ENCODE measurements at places on chromosomes 6 and 20. TPM values are rescaled to one million over a fixed set of nuclear protein-coding genes. Genes with fewer than 3 reads are reported as not detected.
A peak's percentile ranks its signal among the peaks of the same experiment; 100 is the strongest.

The DDRGK1 gene
- total RNA-seq = 38.5 TPM

The C6orf15 gene
- not detected for total RNA-seq

The RPS6KA2 gene
- total RNA-seq = 80.9 TPM

DNA sequence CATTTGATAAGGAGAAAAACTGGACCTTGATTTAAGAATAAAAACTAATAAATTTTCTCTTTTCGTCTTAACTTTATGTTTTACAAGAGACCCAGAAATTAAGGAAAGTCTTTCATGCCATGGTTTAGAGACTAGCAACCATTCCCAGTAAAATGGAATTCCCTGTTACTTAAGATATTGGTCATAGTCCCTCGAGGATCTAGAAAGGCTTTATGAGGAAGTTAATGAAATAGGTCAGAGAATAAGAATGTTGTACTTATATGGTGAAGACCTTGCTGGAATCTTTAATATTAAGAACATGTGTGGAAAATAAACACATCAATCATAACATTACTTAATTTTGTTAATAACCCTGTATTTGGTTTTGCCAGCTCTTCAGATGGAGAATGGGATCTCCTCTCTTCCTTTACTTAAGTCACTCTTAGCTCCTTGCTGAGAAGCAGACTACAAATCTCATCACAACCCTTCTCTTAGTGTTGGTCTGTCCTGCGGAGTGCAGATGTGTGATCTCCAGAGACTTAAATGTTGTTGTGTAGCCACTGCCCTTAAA, 382.9 kb downstream of the QKI start:
- no peak for DNase-seq

GRCh38 chr6:31621320-31621939, 915 bp downstream of the PRRC2A start:
- DNase-seq = no peak

DNA sequence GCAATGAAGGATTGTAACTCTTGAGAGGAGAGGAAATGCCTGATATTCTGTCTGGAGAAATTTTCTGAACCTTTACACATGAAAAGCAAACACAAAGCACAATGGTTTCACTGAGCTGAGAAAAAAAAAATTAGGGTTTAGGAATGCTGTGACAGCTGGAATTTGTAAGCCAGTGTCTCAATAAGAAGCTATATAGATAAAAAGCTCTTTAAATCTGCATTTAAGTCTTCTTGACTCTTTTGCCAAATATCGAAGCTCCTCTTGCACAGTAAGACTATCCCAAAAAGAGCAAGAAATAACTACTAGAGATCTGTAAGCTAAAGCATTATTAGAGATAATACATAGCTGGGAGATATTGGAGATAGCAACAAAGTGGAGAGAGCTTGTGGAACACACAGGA, 1334.0 kb upstream of the CITED2 start:
- no peak for DNase-seq

GRCh38 chr6:20777801-20778200, 243.5 kb downstream of the CDKAL1 start:
- DNase-seq = no peak

DNA sequence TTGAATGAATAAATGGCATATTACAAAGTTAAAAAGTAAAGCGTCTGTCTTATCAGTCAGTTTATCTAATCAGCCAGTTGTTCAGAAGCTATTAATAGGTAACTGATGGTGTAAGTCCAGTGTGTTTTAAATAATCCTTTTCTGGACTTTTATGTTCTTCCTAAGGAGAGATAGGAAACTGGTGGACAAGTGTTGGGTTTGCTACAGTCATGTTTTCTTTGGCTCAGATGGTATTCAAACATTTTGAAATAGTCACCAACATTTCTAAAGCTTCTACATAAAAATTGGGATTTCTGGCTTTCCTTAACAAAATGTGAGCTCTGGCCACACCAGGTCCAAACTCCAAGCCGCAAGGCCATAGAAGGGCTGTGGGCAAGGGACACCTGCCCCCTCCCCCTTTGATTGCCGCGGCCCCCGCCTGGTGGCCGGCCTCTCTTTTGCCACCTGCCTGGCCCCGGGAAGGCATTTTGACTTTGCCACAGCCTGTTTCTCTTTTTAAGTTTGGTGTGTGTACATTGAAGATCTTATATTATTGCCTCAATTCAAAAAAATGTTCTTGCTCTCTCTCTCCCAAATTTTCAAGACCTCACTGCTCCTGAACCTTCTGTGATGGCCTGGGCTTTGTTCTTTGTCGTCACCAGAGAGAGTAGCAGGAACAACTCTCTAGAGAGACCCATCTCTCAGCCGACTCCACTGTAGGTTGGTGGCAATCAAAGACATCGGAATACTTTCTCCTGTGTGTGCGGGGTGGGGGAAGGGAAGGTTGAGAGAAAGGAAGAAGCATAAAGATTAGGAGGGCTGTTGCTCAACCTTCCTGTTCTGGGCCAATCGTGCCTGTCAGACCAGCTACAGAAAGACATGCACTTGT, 84.0 kb upstream of the ZNF217 start:
- peak; percentile 46 for DNase-seq

- peak; percentile 74 for DNase-seq
These were observed 173.5 kb upstream of the SNX9 start for GRCh38 chr6:157649311-157650260.

GRCh38 chr20:32201296-32201976, 6.1 kb downstream of the PLAGL2 start:
- DNase-seq = no peak

DNA sequence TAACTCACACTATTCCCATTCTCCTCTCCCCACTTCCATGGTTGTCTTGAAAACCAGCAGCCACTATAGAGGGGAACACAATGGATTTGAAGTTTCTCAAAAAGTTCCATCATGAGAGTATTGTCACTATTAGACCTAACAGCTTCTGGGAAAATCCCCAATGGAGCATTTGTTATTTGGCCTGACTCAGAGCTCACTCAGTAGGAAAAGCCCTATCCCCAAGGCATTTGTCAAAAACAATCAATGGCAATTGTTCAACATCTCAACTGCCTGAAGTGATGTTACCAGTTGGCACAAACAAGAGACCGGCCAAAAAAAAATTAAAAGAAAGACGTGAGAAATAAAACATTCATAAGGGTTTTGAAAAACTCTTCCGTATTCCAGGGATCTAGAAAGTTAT, 98.8 kb downstream of the MYLK4 start:
- no peak for DNase-seq

- no peak for DNase-seq
These were observed 52.1 kb downstream of the TMEM200A start for GRCh38 chr6:130417951-130418350.

DNA sequence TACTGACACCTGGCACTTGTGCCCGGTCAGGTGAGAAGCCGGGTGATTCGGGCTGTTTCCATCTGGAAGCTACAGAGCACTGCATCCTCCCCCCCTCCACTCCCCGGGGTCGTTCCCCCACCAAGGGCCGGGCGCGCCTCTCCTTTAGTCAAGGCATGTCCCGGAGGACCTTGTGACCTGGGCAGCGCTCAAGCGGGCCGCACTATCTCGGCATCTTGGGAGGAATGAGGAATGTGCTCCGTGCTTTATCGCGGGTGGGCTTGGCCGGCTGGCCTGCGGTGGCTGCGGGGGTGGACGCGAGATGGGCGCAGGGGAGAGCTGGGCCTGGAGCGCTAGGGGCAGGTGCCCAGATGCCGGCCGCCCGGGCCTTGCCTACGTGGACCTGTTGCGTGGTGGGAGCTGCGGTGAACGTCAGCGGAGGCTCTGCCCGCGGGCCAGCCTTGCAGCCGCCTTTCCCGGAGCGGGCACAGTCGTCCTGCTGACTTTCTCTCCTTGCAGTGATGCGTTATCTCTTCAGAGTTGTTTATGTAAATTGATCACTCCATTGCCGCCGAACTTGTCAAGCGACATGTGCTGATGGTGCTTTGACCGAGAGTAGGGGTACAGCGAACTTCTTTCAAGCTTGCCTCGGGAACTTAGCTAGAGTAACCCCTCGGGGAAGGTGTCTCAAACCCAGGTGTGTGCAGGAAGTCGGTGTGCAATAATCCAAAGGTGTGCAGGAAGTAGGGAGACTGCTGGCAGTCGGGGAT, 1.1 kb downstream of the LRRC1 start:
- peak; percentile 30 for DNase-seq

GRCh38 chr6:129179283-129179682, 296.3 kb downstream of the LAMA2 start:
- no peak for DNase-seq

- no peak for DNase-seq
These were observed 63.9 kb downstream of the FHL5 start for GRCh38 chr6:96626759-96627364.

GRCh38 chr6:51568771-51569170, 518.6 kb downstream of the PKHD1 start:
- DNase-seq = no peak

GRCh38 chr6:82568290-82568993, 204.8 kb downstream of the TPBG start:
- DNase-seq = no peak

DNA sequence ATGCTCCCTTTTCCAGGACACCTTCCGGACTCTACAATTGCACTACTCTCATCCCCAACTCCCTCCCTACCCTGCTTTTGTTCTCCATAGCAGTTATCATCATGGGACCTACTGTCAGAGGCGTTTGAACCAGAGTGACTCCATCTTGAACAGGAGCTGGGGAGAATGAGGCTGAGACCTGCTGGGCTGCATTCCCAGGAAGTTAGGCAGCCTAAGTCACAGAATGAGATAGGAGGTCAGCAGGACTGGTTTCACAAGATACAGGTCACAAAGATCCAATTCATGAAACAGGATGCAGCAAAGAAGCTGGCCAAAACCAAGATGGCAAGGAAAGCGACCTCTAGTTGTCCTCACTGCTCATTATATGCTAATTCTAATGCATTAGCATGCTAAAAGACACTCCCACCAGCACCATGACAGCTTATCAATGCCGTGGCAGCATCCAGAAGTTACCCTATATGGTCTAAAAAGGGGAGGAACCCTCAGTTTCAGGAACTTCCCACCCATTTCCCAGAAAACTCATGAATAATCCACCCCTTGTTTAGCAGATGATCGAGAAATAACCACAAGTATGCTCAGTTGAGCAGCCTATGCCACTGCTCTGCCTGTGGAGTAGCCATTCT, 15.6 kb downstream of the SLC13A3 start:
- DNase-seq = no peak

DNA sequence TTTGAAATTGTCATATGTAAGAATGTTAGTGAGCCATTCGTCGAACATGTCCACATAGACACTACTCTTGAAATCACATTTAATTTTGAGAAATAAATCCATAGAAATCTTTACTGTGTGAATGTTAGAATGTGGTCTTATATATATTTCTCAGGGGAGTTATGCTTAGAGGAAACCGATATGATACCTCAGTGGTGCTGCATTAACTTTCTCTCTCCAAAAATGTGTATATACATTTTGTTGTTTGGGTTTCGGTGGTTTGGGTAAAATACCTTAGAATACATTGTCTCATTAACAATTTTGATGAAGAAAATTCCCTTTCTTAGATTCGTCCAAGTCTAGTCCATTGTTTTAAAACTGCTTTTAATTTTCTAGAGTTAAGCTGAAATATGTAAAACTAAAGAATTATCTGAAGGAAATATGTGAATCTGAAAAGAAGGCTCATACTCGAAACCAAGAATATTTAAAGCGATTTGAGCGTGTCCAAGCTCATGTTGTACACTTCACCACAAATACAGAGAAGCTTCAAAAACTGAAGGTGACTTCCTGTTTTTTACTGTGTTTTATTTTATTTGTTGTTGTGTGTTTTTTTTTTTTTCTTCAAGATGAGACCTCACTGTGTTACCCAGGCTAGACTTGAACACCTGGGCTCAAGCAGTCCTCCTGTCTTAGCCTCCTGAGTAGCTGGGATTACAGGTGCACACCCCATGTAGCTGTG, 10.3 kb downstream of the KIZ start:
- DNase-seq = no peak

DNA sequence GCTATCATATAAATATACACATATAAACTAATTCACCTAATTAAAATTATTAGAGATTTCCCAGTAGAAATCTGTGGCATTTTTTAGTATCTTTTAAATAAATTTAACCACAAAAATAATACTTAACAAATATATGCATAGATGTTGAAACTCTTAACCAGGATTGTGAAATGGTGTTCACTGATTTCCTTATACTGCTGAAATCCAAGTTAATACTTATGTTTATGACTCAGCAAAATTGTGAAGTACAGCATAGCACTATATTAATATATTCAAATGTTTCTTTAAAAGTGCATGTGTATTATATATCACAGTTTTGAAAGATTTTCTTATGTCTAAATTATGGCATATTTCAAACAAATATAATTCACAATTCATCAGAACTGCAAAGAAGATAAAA, 328.2 kb upstream of the MANEA start:
- no peak for DNase-seq

GRCh38 chr20:57308451-57309271, 20.9 kb upstream of the SPO11 start:
- DNase-seq = peak; percentile 27

GRCh38 chr6:21665110-21665391, 71.5 kb downstream of the SOX4 start:
- no peak for DNase-seq

GRCh38 chr6:3227363-3228045, at the start of gene TUBB2B:
TUBB2B (minus strand) TSS chr6:3227653; CDS start chr6:3227543, 110 bp downstream.
- peak; percentile 81 for DNase-seq

DNA sequence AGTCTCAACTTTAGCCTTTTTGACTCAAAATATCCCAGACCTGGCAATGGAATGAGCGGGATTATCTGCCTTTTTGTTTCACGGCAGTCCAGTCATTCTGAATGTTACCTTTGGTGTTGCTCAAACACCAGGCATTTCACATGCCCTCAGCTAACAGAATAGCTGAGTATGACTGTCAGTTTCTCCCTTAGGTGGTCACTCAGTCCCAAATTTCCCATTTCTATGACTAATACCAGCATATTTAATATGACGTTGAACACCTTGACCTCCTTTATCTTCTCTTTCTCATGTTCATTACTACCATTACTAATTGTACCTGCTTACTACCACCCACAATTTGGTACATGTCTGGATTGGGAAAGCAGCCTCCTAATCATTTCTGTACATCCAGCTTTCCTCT, 65.2 kb downstream of the EDN1 start:
- no peak for DNase-seq

DNA sequence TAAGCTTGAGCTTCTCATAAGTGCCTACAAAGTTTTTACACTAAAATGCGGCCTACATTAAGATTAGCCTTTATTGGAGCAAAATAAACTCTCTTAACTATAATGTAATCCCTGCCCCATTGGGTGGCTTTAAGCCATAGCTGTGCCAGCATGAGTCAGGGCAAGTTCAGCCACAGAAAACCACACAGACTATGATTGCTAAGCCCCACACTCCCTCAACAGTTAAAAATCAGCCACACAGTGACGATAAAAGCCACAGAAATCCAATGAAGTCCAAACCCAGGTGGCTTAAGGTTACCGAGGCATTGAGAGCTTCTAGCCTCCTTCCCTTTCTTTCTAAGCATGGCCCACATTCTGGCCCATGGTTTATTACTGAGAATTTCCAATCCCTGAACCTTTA, 61.6 kb downstream of the GRM1 start:
- DNase-seq = no peak

GRCh38 chr6:148999929-149000468, 253.2 kb downstream of the UST start:
- peak; percentile 89 for DNase-seq

GRCh38 chr6:50815436-50816114, 3.1 kb upstream of the TFAP2B start:
- DNase-seq = no peak
